ENCODE measurements at places on chromosomes 13 and 19. TPM values are rescaled to one million over a fixed set of nuclear protein-coding genes. Genes with fewer than 3 reads are reported as not detected.

The OVOL3 gene
- total RNA-seq = not detected

The SMIM44 gene
- total RNA-seq = not detected

The IGFL1 gene
- not detected for total RNA-seq

The ATP8A2 gene
- 4.0 TPM for total RNA-seq

The TBXA2R gene
- 1.3 TPM for total RNA-seq

The ONECUT3 gene
- not detected for total RNA-seq

The LINGO3 gene
- 2.0 TPM for total RNA-seq
